SJSA1 (cell line): ENCODE measurements at places on chromosomes 6 and 20. TPM values are rescaled to one million over a fixed set of nuclear protein-coding genes. Genes with fewer than 3 reads are reported as not detected.

GRCh38 chr6:63816982-63817436, 181.4 kb downstream of the PHF3 start:
- no peak for DNase-seq

Gene RCAN2
- 19.6 and 20.8 TPM in 2 replicates for total RNA-seq

Gene PPIL6
- 0.29 TPM in 1 of 2 replicates, not detected in the other for total RNA-seq

GRCh38 chr6:2990248-2990931, 9.3 kb upstream of the NQO2 start:
- DNase-seq = no peak

Gene HLA-DRB1
- not detected in 2 replicates for total RNA-seq

GRCh38 chr6:75103431-75103830, 102.4 kb downstream of the COL12A1 start:
- no peak for DNase-seq

DNA sequence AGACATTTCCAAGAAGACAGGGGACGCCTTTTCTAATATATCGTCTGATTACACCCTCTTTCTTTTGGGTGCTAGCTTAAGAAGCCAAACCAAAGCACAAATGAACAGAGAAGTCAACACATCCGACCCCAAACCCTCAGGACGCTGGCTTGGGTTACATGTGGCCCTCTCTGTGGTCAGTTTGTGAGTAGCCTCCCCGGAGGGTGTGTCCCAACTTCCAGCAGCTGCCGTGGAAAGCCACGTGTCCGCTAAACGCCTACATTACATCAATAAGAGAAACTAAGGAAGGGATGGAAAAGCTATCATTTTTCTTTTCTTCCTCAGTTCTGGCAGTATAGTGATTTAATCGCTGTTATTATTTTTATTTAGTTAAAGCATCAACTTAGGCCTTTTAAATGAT, 487 bp upstream of the BMP6 start:
- DNase-seq = no peak

Gene EDN1
- total RNA-seq = 39.7 and 45.5 TPM in 2 replicates

- peak; percentile 53 for DNase-seq
These were observed 2.1 kb upstream of the PERP start for GRCh38 chr6:138109042-138109997.

GRCh38 chr6:17417817-17418216, 24.4 kb downstream of the CAP2 start:
- DNase-seq = peak; percentile 88

Gene BACH2
- total RNA-seq = 1.3 and 1.4 TPM in 2 replicates

- no peak for DNase-seq
These were observed 260.6 kb downstream of the PHACTR1 start for GRCh38 chr6:12977206-12977605.

DNA sequence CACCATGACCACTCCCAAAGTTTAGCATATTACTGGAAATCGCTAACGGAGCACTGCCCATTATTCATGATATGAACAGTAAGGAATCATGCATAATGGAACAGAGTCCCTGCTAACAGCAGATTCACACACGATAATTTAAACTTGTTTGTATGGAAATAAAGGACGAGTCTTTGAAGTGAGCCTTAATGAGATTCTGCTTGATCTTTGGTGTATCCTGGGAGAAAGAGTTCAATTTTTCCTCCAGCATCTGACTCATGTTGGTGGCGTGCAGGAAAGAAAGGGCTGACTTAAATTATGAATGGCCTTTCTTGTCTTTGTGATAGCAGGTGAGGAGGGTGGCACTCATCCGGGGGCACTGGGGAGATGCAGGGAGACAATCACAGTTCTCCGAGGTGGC, 194.6 kb downstream of the ZNF217 start:
- no peak for DNase-seq

Gene POU5F1
- not detected in 2 replicates for total RNA-seq

DNA sequence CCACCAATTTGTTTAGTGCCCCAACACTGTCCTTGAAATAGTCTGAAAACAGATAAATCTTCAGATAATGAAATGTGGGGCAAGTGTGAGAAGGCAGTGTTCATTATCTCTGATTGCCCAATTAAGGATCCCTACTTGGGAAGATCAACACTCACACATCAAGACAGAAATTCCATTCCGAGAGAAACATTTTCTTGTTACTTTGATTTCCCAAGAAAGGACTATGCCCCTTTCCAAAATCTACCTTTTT, 16.2 kb downstream of the HMGN4 start:
- no peak for DNase-seq

DNA sequence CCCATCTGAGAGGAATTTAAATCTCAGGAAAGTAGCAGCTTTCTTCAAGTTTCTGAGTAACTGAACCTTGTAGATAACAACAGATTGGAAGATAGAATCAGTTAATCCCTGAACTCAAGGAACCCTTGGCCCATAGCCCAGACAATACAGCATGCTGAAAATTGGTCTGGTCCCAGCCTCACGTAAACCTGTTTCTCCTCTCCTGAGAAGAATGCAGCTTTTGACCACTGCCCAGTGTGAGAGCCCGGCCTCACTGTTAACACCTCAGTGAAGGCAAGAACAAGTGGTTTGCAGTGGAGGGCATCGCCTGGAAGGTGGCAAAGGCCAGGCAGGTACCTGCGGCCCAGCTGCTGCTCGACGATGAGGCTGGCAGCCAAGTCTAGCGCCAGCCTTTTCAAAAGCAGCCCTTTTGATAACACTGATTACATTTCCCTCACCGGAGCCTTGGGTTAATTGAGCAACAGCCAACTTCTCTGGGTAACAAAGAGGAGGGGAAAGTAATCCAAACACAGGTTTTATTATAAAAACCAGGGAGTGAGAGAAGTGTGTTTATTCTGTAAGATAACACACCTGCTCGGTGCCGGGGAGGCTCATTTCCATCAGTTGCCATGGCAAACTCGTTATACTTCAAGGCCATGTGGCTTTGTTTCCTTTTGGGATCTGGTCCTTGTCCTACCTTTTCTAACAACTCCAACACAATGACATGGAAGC, 54.0 kb downstream of the TRAF3IP2 start:
- DNase-seq = no peak

- no peak for DNase-seq
These were observed 381.8 kb downstream of the KIF16B start for GRCh38 chr20:16191496-16191895.

DNA sequence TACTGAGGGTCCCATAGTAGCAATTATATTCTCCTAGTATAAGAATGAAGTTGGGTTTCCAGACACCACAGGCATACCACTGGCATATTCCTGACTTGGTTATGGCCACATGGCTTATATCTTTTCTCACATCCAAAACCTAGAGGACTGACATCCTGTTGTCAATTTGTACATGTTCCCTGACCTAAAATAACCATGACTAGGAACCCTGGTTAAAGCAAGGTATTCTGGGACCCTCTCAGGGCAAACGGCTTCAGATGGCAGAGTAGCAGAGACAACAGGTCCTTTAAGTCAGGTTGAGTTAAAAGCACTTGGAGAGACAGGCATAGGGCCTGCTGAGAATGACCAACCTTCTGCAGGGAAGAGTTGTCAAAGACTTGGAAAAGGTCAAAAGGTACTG, 12.6 kb downstream of the MAP3K5 start:
- no peak for DNase-seq

GRCh38 chr6:17007749-17008148, 94.1 kb upstream of the STMND1 start:
- DNase-seq = no peak

Gene IL17F
- total RNA-seq = not detected in 2 replicates

DNA sequence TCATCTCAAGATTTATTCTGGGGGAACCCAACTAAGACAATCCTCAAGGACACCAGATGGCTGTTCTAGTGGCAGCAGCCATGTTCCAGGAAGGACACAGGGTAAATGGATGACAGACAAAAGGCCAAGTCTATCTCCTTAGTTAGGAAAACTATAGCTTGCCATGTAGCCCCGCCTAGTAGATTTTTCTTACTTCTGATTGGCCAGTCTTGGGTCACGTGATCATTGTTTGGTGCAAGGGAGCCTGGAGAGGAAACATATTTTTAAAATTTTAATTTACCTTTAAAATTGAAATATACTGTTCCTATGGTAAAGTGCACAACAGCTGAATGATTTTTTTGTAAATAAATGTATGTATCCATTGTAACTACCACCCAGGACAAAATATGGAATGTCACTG, 4.4 kb upstream of the KCNS1 start:
- DNase-seq = no peak

- DNase-seq = no peak
These were observed 11.6 kb downstream of the GSS start for GRCh38 chr20:34943808-34944567.

Gene FAXC
- 10.5 and 20.5 TPM in 2 replicates for total RNA-seq

- DNase-seq = peak; percentile 20
These were observed 19.0 kb downstream of the HECA start for GRCh38 chr6:139153855-139154254.

DNA sequence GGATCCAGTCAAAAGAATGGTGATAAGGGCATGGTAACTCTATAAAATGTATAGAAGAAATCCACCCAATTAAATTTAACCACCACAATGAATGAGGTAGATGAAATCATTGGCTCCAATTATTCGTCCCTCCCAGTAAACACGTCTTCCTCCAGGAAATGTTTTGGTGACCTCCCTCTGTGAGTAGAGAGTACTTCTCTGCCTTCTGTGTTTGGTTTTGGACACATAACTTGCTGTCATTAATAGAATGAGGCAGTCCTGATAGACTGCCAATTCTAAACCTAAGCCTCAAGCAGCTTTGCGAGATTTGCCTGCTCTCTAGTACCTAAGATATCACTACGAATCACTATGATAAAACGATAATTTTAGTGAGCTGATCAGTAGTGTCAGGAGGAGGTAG, 632.8 kb downstream of the HDGFL1 start:
- DNase-seq = no peak

Gene CEP162
- 10.2 and 15.9 TPM in 2 replicates for total RNA-seq

Gene DNMT3B
- 2.6 and 5.6 TPM in 2 replicates for total RNA-seq

Gene HLA-DQB1
- total RNA-seq = not detected in 2 replicates

DNA sequence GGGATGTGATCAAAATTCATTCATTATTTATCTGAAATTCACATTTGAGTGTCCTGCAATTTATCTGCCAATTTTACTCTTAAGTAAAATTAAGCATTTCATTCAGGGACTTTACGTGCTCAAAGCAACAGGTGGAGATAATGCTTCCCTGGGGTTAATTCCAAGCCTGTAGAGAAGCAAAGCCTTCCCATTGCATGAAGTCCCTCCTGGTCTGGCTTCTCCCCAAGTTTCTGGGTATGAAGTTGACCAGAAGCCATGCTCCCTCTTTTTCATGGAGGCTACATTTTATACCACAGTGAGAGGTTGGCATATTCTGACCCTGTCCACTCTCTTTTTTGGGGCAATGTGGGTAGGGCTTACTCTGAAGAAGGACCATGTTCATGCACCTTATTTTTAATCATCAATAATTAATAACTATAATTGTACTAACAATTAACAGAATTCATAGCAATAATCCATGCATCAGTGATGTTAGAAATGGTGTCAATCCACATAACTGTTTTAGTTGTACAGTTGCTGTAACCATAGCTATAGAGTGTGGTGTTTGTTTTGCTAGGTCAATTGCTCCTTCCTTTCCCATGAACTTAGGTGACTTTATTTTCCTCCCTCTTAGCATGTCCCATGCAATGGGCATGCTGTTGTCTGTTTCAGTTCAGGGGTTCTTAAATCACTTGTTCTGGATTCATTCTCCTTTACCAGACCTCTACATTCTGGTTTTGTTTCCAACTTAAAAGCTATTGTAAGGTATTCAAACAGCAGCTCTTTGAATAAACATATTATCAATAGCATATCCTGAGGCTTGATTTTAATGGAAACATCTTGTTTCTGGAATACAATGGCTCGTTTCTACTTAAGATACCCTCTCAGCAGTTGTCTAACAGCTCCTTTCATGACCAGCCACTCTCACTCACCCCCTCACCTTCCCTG, 1.5 kb downstream of the LAMA4 start:
- no peak for DNase-seq

GRCh38 chr6:137352859-137353258, 133.7 kb upstream of the IFNGR1 start:
- no peak for DNase-seq

- no peak for DNase-seq
These were observed 4.7 kb upstream of the MCM9 start for GRCh38 chr6:118939683-118940082.

GRCh38 chr20:46713957-46714834, 4.7 kb downstream of the SLC2A10 start:
- DNase-seq = no peak

DNA sequence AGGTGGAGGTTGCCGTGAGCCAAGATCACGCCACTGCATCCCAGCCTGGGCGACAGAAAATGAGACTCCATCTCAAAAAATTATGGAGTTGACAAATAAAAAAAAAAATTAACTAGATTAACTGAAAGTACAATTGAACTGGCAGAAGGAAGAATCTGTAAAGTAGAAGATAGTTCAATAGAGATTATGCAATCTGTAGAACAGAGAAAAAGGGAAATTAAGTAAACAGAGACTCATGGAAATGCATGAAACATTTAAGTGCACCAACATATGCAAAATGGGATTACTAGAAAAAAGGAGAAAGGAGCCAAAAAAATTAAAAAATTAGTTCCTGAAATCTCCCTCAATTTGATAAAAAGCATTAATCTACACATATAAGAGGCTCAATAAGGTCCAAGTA, 188.8 kb upstream of the KHDRBS2 start:
- no peak for DNase-seq

Gene GPX5
- not detected in 2 replicates for total RNA-seq

DNA sequence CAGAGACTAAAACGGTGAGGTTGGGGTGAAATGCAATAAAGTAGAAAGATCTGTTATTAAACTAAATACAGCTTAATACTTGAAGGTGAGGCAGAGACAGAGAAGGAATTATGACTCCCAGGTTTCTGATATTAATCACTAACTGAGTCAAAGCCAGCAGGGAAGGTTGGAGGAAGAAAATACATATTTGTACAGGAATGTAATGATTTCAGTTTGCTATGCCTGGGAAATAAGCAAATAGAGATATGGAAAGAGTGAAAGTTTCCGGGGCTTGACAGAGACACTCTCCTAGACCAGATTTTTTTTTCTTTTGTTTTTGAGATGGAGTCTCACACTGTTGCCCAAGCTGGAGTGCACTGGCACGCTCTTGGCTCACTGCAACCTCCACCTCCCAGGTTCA, 76.8 kb downstream of the PTPRK start:
- no peak for DNase-seq

- no peak for DNase-seq
These were observed 474 bp downstream of the RBM38 start for GRCh38 chr20:57391439-57392301.

- DNase-seq = no peak
These were observed 73.1 kb downstream of the SNAP25 start for GRCh38 chr20:10291568-10292248.

Gene MCCD1
- not detected in 2 replicates for total RNA-seq

Gene UBE2V1
- 45.4 and 51.1 TPM in 2 replicates for total RNA-seq

- no peak for DNase-seq
These were observed 21.6 kb downstream of the TTI1 start for GRCh38 chr20:38011696-38012095.

DNA sequence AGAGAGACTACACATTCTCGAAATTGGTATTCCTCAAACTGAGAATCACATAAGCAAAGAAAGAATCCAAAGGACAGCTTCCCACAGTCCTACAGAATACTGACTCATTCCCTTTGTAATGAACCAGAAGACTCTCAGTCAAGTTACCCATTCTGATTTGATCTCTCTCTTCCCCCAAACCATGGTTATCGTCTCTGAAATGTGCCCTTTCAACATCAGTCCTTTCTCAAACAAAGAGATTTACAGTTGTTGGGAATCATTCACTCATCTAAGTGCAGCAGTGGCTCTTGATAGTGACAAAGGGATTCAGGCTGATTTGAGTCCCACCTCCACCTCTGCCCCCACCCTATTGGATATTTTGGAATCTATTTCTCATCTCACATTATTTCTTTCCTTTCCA, 15.0 kb upstream of the RSPO3 start:
- no peak for DNase-seq
